ENCODE measurements at places on chromosomes 2 and 18. TPM values are rescaled to one million over a fixed set of nuclear protein-coding genes. Genes with fewer than 3 reads are reported as not detected.

The KCNS3 gene
- total RNA-seq, result 76.4 TPM

The FER1L5 gene
- total RNA-seq, result 0.98 TPM

The LOXHD1 gene
- total RNA-seq, result 0.80 TPM

- no peaks in the 10 kb centered on the region for H3K27me3 ChIP-seq
- no peak overlapping the region for H3K4me3 ChIP-seq
- H3K36me3 ChIP-seq, result no peaks in the 10 kb centered on the region
- no peak for DNase-seq
Measured at GRCh38 chr2:140154271-140154670, 1374.1 kb upstream of the NXPH2 start.

GRCh38 chr2:28394997-28395333 lies 2.3 kb downstream of the FOSL2 start:
- no peaks in the 10 kb centered on the region for H3K36me3 ChIP-seq
- H3K27ac ChIP-seq, result peak overlapping the region; percentile 100
- H3K27me3 ChIP-seq, result no peaks in the 10 kb centered on the region
- peaks cover 5% of the 10 kb centered on the region for H3K4me1 ChIP-seq

- no peaks in the 10 kb centered on the region for H3K36me3 ChIP-seq
- H3K4me1 ChIP-seq, result no peaks in the 10 kb centered on the region
- no peak overlapping the region for H3K4me3 ChIP-seq
Measured at GRCh38 chr2:25366629-25367028, 24.9 kb upstream of the DNMT3A start.

DNA sequence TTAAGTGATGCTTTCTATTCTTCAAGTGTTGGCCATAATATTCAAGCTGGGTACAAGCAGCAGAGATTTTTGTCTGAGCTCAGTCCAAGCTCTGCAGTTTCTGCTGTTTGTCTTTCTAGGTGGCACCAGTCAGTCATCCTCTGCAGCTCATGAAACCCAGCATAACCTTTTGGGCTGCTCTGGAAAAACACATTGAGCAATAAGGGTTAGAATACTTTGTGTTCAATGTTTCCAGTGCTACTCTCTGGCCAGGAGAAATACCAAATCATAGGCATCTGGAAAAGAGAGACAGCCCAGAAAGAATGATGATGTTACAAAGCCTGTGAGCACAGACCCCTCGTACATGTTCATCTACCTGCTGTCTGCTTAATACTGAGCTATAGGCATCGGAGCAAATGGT lies 19.5 kb upstream of the WIPF1 start:
- H3K36me3 ChIP-seq, result no peaks in the 10 kb centered on the region
- H3K4me1 ChIP-seq, result no peaks in the 10 kb centered on the region
- no peak overlapping the region for H3K4me3 ChIP-seq
- no peak for DNase-seq
- no peaks in the 10 kb centered on the region for H3K27me3 ChIP-seq

The ATP8B1 gene
- total RNA-seq, result 41.3 TPM

The SP5 gene
- 1.5 TPM for total RNA-seq

DNA sequence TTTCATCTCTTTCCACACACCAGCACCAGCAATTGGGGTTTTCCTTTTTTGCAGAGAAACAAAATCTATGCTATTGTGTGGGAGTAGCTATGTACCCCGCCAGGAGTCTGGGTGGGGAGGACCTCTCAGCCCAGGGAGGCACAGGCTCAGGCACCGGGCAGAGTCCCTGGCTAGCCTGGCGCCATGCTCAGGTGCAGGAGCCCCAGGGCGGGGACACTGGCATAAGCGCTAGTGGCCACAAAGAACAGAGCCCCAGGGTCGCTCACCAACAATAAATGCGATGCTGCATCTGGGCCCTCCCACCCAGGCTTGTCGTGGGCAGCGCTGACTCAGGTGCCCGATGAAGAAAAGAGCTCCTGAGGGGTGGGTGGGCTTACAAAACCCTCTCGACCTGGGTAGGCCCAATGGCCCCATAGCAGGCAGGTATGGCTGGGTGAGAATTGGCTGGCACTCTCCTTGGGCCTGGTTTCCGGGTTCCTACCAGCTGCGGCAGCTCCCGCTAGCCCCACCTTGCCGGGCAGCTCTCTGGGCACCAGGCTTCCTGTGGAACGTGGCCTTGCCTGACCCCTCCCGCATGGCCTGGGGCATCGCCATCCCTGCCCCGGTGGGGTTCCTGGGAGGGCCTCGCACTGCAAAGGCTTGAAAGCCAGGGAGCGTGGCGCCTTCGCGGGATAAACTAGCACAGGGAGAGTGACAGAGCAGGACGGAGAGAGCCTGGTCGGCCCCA lies 31.8 kb upstream of the COL6A3 start:
- no peaks in the 10 kb centered on the region for H3K27me3 ChIP-seq
- no peaks in the 10 kb centered on the region for H3K36me3 ChIP-seq
- H3K4me3 ChIP-seq, result no peak overlapping the region
- DNase-seq, result no peak
- H3K27ac ChIP-seq, result peak overlapping the region; percentile 54
- no peaks in the 10 kb centered on the region for H3K4me1 ChIP-seq

- peak overlapping the region; percentile 78 for H3K4me3 ChIP-seq
- H3K27ac ChIP-seq, result peak overlapping the region; percentile 98
- H3K4me1 ChIP-seq, result no peaks in the 10 kb centered on the region
- H3K36me3 ChIP-seq, result no peaks in the 10 kb centered on the region
Measured at GRCh38 chr2:676647-677055, 555 bp downstream of the TMEM18 start.

- H3K27me3 ChIP-seq, result no peaks in the 10 kb centered on the region
- no peak overlapping the region for H3K27ac ChIP-seq
- H3K4me3 ChIP-seq, result no peak overlapping the region
- no peak for DNase-seq
Measured at GRCh38 chr2:128438586-128438985, 119.9 kb upstream of the HS6ST1 start.

DNA sequence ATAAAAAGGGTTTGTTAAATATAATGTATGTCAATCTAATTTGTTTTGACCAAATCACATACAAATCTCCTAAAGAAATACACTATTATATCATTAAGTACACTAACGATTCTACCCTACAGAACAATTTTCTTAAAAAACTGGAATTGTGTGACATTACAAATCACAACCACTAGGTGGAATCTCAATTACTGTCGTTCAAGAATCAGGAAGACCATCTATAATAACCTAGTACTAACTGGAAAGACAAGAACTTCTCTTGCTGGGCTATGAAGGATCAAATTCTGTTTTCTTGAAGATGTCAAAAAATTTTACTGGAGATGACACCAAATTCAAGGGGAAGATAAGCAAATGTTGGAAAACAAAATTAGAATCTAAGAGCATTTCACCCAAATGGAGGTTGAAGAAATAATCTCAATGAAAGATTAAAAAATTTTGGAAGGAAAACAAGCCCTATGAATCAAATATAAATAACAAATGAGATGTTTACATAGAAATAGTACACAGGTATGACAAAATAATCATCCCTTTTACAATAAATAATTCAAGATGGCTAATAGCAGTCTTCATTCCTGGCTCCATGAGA lies 110.9 kb downstream of the STK39 start:
- no peaks in the 10 kb centered on the region for H3K4me1 ChIP-seq
- no peak overlapping the region for H3K27ac ChIP-seq
- H3K36me3 ChIP-seq, result no peaks in the 10 kb centered on the region

GRCh38 chr2:146388757-146389156 lies 1456.1 kb upstream of the ACVR2A start:
- no peaks in the 10 kb centered on the region for H3K27me3 ChIP-seq
- no peaks in the 10 kb centered on the region for H3K4me1 ChIP-seq
- no peak for DNase-seq
- H3K36me3 ChIP-seq, result no peaks in the 10 kb centered on the region

DNA sequence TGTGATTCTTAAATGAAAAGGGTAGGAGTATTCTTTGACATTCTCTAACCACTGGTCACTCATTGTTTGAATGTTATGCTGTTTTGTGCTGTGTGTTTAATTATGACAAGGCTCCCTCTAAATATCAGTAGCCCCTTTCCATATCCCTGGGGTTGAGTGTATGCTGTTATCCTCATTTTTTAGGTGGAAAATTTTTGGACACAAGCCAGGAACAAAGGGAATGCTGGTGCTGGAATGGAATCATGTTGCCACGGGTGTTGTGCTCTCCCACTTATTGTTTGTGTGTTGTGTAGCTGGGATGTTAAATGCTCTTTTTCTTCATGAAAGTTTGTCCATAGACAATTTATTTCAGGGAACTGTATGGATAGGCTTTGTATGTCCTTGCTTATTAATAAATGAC lies 43.3 kb downstream of the ZNF532 start:
- no peaks in the 10 kb centered on the region for H3K4me1 ChIP-seq
- no peaks in the 10 kb centered on the region for H3K27me3 ChIP-seq
- H3K4me3 ChIP-seq, result no peak overlapping the region
- no peak overlapping the region for H3K27ac ChIP-seq

- H3K27ac ChIP-seq, result peak overlapping the region; percentile 78
- peak overlapping the region; percentile 40 for H3K4me3 ChIP-seq
- H3K4me1 ChIP-seq, result peaks cover 7% of the 10 kb centered on the region
- peak; percentile 53 for DNase-seq
- H3K36me3 ChIP-seq, result no peaks in the 10 kb centered on the region
Measured at GRCh38 chr2:64404002-64404731, 49.8 kb upstream of the LGALSL start.

The AKAIN1 gene
- total RNA-seq, result not detected

The CNPPD1 gene
- 37.0 TPM for total RNA-seq

The KATNAL2 gene
- total RNA-seq, result 9.1 TPM

The ERBB4 gene
- 1.6 TPM for total RNA-seq

The GALR1 gene
- under 0.01 TPM for total RNA-seq

The OBSL1 gene
- 69.2 TPM for total RNA-seq

The SLC11A1 gene
- 14.4 TPM for total RNA-seq

The MTIF2 gene
- total RNA-seq, result 23.2 TPM

The DES gene
- total RNA-seq, result 29.5 TPM

The SH3BP4 gene
- total RNA-seq, result 73.6 TPM

- H3K27ac ChIP-seq, result no peak overlapping the region
- H3K4me3 ChIP-seq, result no peak overlapping the region
- no peaks in the 10 kb centered on the region for H3K27me3 ChIP-seq
- H3K4me1 ChIP-seq, result no peaks in the 10 kb centered on the region
Measured at GRCh38 chr2:3288470-3289170, 89.0 kb downstream of the EIPR1 start.

DNA sequence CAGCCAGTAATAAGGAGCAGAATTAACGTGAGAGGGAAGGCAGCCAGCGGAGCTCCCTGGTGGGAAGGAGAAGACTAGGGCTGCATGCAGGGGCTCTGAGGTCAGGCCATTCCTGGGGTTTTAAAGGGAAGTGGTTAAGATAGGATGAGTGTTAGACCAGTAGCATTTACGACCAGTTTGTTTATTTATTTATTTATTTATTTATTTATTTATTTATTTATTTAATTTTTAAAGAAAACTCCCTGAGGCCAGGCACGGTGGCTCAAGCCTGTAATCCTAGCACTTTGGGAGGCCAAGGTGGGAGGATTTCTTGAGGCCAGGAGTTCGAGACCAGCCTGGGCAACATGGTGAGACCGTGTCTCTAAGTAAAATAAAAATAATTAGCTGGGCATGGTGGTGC lies 152.8 kb downstream of the FHOD3 start:
- no peaks in the 10 kb centered on the region for H3K27me3 ChIP-seq
- H3K27ac ChIP-seq, result no peak overlapping the region
- no peak overlapping the region for H3K4me3 ChIP-seq
- H3K36me3 ChIP-seq, result no peaks in the 10 kb centered on the region
- no peaks in the 10 kb centered on the region for H3K4me1 ChIP-seq

The MAP3K19 gene
- total RNA-seq, result not detected

DNA sequence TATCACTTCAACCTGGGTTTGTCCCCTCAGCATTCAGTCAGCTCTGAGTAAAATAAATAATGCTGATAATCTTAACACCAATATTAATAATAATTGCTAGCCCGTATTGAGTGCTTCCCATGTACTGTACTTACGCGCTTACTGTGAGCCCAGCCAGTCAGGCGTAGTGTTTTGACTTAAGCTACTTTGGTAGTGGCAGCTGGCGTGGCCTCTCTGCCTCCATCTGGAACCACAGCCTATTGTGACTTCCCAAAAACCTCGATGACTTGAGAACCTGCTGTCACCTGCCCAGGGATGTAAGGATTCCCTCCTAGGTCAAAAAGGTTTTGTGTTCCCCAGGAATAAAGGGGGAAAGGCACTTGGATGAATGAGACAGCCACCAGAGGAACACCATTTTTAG lies 53.2 kb downstream of the SUMO1 start:
- no peak overlapping the region for H3K4me3 ChIP-seq
- H3K4me1 ChIP-seq, result no peaks in the 10 kb centered on the region
- H3K36me3 ChIP-seq, result no peaks in the 10 kb centered on the region
- no peaks in the 10 kb centered on the region for H3K27me3 ChIP-seq
- DNase-seq, result no peak

DNA sequence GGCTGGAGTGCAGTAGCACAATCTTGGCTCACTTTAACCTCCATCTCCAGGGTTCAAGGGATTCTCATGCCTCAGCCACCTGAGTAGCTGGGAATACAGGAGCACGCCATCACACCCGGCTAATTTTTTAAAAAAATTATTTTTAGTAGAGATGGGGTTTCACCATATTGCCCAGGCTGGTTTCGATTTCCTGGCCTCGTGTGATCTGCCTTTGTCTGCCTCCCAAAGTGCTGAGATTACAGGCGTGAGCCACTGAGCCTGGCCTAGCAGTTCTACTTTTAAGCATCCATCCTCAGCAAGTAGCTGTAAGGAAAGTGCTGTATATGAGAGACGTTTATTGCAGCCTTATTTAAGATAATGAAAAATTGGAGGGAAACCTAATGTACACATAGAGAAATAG lies 79.7 kb downstream of the ZDBF2 start:
- no peaks in the 10 kb centered on the region for H3K36me3 ChIP-seq
- no peaks in the 10 kb centered on the region for H3K27me3 ChIP-seq
- no peak overlapping the region for H3K4me3 ChIP-seq
- no peak for DNase-seq

The SEMA4F gene
- total RNA-seq, result 8.5 TPM

The CNTNAP5 gene
- total RNA-seq, result not detected

The ALLC gene
- total RNA-seq, result not detected

DNA sequence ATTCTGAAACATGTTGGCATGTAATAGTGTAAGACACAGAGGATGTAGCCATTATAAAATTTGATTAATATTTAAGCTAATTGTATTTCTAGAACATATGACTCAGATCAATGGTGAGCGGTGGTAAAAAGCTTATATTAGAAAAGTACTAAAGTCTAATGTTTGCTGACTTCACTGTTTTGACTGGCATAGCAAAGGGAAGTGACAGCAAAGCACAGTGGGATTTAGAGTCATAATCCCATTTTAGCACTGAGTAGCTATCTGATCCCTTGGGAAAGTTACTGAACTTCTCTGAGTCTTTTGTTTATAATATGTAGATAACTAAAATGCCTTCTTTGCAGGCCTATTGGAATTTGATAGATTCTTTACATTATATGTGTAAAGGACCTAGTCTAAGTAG lies 60.4 kb downstream of the KIAA1328 start:
- no peaks in the 10 kb centered on the region for H3K27me3 ChIP-seq
- H3K4me1 ChIP-seq, result no peaks in the 10 kb centered on the region
- H3K36me3 ChIP-seq, result no peaks in the 10 kb centered on the region
- H3K27ac ChIP-seq, result no peak overlapping the region
- no peak overlapping the region for H3K4me3 ChIP-seq

Data from breast epithelium (tissue), 4 donors.